Hair follicle dermal papilla cell (primary cell): ENCODE measurements at places on chromosomes 1 and 21. TPM values are rescaled to one million over a fixed set of nuclear protein-coding genes. Genes with fewer than 3 reads are reported as not detected.

PRMT6 gene
- total RNA-seq, result 12.8 and 17.0 TPM in 2 replicates

IER5 gene
- 32.0 and 33.3 TPM in 2 replicates for total RNA-seq

TRIM67 gene
- total RNA-seq, result under 0.01 and 0.12 TPM in 2 replicates

PGLYRP3 gene
- total RNA-seq, result not detected in 2 replicates

PTPRC gene
- under 0.01 and 0.16 TPM in 2 replicates for total RNA-seq

AIM2 gene
- total RNA-seq, result not detected in 2 replicates

AKR7A3 gene
- total RNA-seq, result 0.85 and 1.1 TPM in 2 replicates

LY9 gene
- total RNA-seq, result not detected in 2 replicates

NTNG1 gene
- total RNA-seq, result 13.7 and 20.6 TPM in 2 replicates

TPR gene
- 43.7 and 54.4 TPM in 2 replicates for total RNA-seq

CD1B gene
- total RNA-seq, result not detected in 2 replicates

ANXA9 gene
- total RNA-seq, result 0.16 TPM in 1 of 2 replicates, not detected in the other

SPATA45 gene
- not detected in 2 replicates for total RNA-seq

NBPF3 gene
- total RNA-seq, result 24.7 and 29.3 TPM in 2 replicates
